ENCODE measurements at places on chromosomes 3 and 15. TPM values are rescaled to one million over a fixed set of nuclear protein-coding genes. Genes with fewer than 3 reads are reported as not detected.

CKMT1A gene
- polyA plus RNA-seq: 115 TPM

LMOD3 gene
- 0.31 TPM for polyA plus RNA-seq

SYNPR gene
- polyA plus RNA-seq: 0.87 TPM

AGBL1 gene
- polyA plus RNA-seq: 0.04 TPM

- DNase-seq: no peak
- no peak overlapping the region for H3K4me3 ChIP-seq
- no peak overlapping the region for H3K27ac ChIP-seq
- no peaks in the 10 kb centered on the region for H3K36me3 ChIP-seq
- H3K27me3 ChIP-seq: no peaks in the 10 kb centered on the region
These were observed 78.7 kb upstream of the MME start for GRCh38 chr3:155001289-155002010.

DNA sequence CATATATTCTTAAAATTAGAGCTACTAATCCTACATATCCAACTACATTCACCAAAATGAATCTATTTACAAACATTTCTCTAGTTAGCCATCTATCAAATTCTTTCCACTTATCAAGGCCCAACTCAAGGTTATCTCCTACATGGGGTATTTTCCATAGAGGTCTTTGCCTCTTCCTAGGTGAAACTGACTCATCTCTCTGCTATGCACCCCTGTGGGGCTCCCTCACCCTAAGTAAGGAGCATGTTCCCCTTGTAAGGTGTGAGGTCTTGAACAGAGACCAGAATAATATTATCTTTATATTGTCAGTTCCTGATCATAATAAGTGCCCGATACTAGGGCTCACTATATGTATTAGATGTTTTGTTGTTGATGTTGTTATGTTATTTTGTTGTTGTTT lies 74.6 kb upstream of the TSC22D2 start:
- H3K27me3 ChIP-seq: no peaks in the 10 kb centered on the region
- no peak for DNase-seq
- no peak overlapping the region for H3K27ac ChIP-seq
- H3K4me3 ChIP-seq: no peak overlapping the region
- no peaks in the 10 kb centered on the region for H3K36me3 ChIP-seq

DNA sequence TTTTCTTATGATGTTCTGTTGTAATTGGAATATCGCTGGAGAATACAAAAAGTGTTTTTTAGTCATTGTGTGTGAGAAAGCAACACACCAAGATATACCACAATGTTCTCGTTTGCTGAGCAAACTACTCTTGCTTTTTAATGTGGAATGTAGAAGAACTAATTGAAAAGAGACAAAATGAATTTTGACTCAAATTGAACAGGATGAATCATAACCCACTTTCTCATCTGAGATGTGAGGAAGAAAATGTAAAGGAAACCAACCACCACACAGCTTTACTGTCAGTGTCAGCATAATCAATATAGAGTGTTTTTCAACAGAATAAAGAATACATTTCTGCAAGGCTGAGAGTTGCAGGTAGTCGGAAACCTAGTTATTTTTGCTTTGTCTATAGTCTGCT lies 448.8 kb upstream of the TPRG1 start:
- no peak for DNase-seq
- H3K36me3 ChIP-seq: no peaks in the 10 kb centered on the region
- H3K27ac ChIP-seq: no peak overlapping the region
- H3K4me3 ChIP-seq: no peak overlapping the region
- H3K27me3 ChIP-seq: no peaks in the 10 kb centered on the region
- H3K4me1 ChIP-seq: no peaks in the 10 kb centered on the region

GRCh38 chr15:31098491-31098917 lies 3.0 kb downstream of the TRPM1 start:
- H3K27me3 ChIP-seq: no peaks in the 10 kb centered on the region
- H3K4me3 ChIP-seq: no peak overlapping the region
- H3K27ac ChIP-seq: no peak overlapping the region

DNA sequence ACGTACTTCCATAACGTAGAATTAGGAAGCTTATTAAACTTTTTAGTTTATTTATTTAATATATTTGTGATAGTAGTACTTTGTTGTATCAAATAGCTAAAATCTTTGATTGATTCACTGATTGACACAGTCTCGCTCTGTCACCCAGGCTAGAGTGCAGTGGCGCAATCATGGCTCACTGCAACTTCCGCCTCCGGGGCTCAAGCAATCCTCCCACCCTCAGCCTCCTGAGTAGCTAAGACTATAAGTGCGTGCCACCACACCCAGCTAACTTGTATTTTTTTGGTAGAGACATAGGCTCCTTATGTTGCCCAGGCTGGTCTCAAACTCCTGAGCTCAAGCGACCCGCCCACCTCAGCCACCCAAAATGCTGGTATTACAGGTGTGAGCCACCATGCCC lies 5.7 kb downstream of the APH1B start:
- no peak overlapping the region for H3K4me3 ChIP-seq
- no peaks in the 10 kb centered on the region for H3K27me3 ChIP-seq
- no peak overlapping the region for H3K27ac ChIP-seq
- H3K36me3 ChIP-seq: peaks cover 11% of the 10 kb centered on the region
- DNase-seq: no peak

GRCh38 chr3:17307482-17307881 lies 422.7 kb downstream of the PLCL2 start:
- no peaks in the 10 kb centered on the region for H3K4me1 ChIP-seq
- peak; percentile 12 for DNase-seq
- H3K4me3 ChIP-seq: no peak overlapping the region
- no peaks in the 10 kb centered on the region for H3K36me3 ChIP-seq
- no peaks in the 10 kb centered on the region for H3K27me3 ChIP-seq

- H3K4me1 ChIP-seq: no peaks in the 10 kb centered on the region
- no peaks in the 10 kb centered on the region for H3K36me3 ChIP-seq
- no peak overlapping the region for H3K27ac ChIP-seq
- no peak for DNase-seq
- no peaks in the 10 kb centered on the region for H3K27me3 ChIP-seq
These were observed 13.2 kb upstream of the BCL6 start for GRCh38 chr3:187758318-187758955.

- H3K36me3 ChIP-seq: peaks cover 2% of the 10 kb centered on the region
- DNase-seq: no peak
- no peaks in the 10 kb centered on the region for H3K27me3 ChIP-seq
- H3K4me3 ChIP-seq: no peak overlapping the region
These were observed 9.0 kb downstream of the MIX23 start for GRCh38 chr3:122374034-122374433.
